Neuronal stem cell (in vitro differentiated cells): ENCODE measurements at places on chromosomes 6 and 20.

GRCh38 chr6:140346428-140346827, 972.0 kb upstream of the CITED2 start:
- peaks cover 3% of the 10 kb centered on the region for H3K4me1 ChIP-seq
- no peaks in the 10 kb centered on the region for H3K36me3 ChIP-seq
- H3K27ac ChIP-seq: no peak overlapping the region
- no peak for DNase-seq
- no peaks in the 10 kb centered on the region for H3K27me3 ChIP-seq

DNA sequence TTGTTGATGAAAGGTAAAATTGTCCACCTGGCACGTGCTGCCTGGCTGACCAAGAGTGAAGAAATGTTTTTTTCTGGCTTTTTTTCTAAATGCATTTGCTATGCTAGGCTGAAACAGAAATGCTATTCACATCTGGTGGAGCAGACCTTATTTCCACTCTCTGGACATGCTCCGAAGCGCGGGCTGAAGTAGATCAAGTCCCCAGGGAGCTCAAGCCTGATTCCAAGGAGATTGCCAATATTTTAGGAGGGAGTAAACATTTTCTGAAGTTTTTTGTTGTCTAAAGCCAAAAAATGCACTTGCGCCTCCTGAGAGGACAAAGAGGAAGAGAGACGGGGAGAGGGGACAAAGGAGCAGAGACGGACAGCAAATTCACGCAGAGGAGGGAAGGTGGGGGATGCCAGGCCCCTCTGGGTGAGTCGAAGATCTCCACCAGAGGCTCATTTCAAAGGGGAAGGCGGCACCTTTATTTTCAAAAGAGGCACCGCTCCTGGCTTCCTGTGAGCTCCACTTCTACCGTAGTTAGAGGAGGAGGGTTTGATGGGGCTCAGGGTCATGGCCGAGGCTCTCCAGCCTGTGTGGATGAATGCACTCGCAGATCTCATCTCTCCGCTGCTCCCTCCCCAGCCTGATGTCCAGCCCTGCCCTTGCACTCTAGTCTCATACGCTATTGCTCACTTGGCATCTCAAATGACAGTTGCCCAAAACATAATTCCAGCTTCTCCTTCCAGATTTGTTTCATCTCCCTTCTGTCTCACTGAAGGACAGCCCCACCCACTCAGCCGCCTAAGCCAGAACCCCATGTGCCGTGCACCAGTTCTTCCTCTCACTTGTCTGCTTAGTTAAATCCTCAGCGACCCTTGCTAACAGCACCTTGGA, 23.1 kb upstream of the SMOC2 start:
- H3K27ac ChIP-seq: no peak overlapping the region
- H3K4me1 ChIP-seq: peaks cover 3% of the 10 kb centered on the region
- no peaks in the 10 kb centered on the region for H3K27me3 ChIP-seq
- no peak for DNase-seq

DNA sequence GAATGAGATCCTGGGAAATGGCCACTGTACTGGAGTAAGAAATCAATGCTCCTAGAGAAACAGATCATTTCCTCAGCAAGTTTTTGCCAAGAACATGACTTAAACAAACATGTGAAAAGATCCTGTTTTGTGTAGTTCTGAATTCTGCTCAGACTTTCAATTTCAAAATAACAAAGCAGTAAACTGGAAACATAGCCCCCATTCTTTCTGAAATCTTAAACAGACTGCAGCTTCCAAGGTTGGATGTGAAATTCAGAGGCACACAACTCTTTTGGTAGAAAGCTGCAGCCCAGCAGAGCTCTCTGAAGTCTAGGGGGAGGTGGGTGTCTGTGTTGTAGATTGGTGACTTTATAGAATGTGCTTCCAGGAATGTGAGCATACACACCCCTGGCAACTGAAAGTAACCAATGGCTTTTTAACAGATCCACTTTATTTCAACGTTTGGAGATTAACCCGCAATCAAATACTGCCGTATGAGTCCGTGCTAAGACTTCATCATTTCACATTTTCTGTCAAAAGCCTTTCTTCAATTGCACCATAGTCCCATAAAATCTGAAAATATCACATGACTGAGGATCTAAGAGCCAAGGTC, 86.4 kb downstream of the ATXN1 start:
- DNase-seq: no peak
- no peak overlapping the region for H3K27ac ChIP-seq
- no peaks in the 10 kb centered on the region for H3K36me3 ChIP-seq
- H3K27me3 ChIP-seq: no peaks in the 10 kb centered on the region
- H3K4me3 ChIP-seq: no peak overlapping the region

GRCh38 chr20:1722513-1723050, 65.0 kb upstream of the SIRPG start:
- no peaks in the 10 kb centered on the region for H3K36me3 ChIP-seq
- H3K4me3 ChIP-seq: no peak overlapping the region
- H3K4me1 ChIP-seq: no peaks in the 10 kb centered on the region
- H3K27ac ChIP-seq: no peak overlapping the region
- peaks cover 8% of the 10 kb centered on the region for H3K27me3 ChIP-seq

DNA sequence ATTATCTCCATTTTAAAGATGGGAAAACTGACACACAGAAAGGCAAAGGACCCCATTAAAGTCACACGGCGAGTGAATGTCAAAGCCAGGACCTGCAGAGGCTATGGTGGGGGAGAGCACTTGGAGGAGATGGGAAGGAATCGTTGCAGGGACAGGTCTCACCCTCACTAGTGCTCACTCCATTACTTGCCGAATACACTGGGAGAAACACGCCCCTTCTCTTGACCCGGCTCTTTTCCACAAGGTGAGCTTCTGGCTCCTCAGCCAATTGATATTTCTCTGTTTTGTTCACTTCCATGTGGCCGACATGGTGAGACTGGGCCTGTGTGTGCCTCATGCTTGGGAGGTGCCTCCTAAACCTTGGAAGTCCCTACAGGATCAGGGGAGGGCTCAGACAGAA, 117.8 kb upstream of the KCNG1 start:
- no peaks in the 10 kb centered on the region for H3K4me1 ChIP-seq
- no peak overlapping the region for H3K4me3 ChIP-seq
- no peaks in the 10 kb centered on the region for H3K27me3 ChIP-seq

DNA sequence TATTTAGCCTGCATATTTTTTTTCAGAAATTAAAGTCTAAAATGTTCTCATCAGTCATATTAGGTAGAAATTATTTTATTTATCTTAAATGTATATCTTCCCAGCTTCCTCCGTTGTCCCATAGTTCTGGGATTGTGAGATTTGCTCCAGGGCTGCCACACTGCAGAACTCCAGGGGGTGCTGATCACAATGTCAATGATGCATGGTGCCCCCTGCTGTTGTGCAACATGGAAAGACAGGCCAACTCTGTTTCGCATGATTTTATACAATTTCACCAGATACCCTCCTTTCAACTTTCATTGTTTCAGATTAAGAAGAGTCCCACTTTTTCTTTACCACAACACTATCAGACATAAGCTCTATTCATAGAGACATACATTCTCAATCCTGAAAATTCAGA, 35.9 kb downstream of the ID4 start:
- no peak overlapping the region for H3K27ac ChIP-seq
- H3K36me3 ChIP-seq: no peaks in the 10 kb centered on the region
- DNase-seq: no peak
- no peaks in the 10 kb centered on the region for H3K27me3 ChIP-seq

DNA sequence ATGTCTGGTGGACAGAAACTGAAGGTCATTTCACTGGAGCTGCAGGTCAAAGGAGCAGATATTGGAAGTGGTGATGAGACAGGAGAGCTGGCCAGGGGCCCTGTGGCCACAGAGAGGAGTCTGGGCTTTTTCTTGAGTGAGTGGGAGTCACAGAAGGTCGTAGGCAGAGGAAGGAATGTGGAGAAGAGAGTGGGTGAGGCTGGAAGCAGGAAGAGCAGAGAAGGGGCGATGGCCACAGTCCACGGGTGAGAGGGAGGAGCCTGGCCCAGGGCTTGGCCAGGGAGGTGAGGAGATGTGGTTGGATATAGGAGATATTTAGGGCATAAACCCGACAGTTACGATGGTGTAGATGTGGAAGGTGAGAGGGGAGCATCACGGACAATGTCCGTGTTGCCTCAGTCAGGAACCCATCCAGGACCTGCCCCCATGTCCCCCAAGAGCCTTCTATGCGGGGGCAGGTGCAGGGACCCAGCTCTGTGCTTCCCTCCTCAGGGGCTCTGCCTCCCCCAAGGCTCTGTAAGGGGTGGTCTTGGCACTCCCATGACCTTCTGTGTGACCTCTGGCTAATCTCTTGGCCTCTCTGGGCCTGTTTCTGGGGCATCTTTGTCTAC, 150.5 kb upstream of the PTPN1 start:
- H3K4me1 ChIP-seq: no peaks in the 10 kb centered on the region
- H3K27me3 ChIP-seq: peaks cover 7% of the 10 kb centered on the region
- H3K4me3 ChIP-seq: peak overlapping the region; percentile 1
- no peak overlapping the region for H3K27ac ChIP-seq

DNA sequence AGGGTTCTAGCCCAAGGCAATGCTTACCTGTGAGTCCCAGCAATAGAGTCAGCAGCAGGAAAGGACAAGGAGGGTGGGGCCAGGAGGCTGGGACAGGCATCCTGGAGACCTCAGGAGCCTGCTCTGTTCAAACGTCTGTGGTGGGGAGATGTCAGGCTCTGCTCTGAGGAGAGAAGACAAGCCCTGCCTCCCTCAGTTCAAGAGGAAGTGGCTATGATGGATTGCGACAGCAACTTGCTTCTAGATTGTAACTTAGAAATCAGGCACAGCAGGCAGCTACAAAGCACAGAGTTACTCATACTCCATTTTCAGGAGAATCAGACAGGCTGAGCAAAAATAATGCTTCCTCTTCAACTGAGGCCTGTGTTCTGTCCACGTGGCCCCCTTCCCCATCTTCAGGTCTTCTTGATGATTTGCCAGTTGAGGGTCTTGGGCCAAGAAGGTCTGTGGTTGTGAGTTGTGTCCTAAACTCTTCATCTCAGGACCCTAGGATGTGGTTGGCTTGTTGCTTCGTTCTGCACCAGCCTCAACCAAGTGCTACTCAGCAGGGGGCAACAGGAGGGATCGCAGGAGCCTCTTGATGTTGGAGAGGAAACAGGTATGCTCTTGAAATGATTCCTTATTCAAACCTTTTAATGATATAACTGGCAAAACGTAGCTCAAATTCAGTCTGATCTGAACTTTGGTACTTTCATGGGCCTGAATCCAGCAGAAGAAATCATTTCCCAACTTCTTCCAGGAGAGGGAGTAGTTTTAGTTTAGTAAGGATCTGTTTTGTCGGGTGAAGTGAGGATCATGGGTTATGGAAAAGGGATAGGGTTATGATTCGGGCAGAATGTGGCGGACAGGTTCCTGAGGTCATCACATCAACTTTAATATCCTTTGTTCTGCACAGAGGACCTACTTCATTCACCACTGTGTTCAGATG, 31.0 kb downstream of the SIRPB1 start:
- no peak overlapping the region for H3K4me3 ChIP-seq
- no peak for DNase-seq
- H3K27ac ChIP-seq: no peak overlapping the region
- H3K4me1 ChIP-seq: no peaks in the 10 kb centered on the region

DNA sequence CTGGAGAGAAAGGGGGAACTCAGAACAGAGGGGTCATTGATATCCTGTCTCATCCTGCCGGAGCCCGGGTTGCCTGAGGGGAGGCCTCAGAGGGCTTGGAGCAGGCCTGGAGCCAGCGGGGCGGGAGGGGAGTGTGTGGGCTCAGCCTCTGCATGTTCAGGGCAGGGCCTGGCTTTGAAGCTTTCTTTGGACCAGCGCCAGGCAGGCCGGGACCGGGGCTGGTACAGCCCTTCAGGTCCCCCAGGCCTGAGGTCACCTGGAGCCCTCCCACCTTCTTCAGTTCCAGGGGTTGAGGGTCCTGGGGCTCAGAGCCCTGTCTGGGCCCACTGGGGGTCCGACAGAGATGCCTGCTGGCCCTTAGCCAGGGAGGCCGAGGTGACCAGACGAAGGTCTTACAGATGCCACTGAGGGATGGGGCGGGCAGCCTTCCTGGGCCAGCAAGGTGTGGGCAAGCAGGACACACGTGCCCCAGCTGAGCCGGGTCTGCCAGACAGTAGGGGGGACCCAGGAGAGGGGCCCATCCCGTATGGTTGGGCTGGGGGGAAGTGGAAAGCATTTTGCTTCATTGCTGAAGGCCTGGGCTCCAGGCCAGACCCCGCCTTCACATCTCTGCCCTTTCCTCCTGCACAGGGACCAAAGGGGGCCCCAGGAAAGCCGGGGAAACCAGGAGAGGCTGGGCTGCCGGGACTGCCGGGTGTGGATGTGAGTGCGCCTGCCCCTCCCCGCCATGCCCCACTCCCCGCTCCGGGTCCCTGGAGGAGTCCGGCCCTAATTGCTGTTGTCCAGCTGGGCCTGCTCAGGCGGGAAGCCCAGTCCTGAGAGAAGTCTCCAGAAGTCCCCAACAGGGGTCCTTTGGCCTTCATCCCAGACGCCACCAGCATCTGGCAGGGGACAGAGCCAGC, 2.0 kb downstream of the COL9A3 start:
- H3K27ac ChIP-seq: no peak overlapping the region
- H3K36me3 ChIP-seq: peaks cover 2% of the 10 kb centered on the region
- no peak overlapping the region for H3K4me3 ChIP-seq
- H3K4me1 ChIP-seq: peaks cover 40% of the 10 kb centered on the region

GRCh38 chr6:131779304-131779703, 28.5 kb upstream of the ENPP1 start:
- H3K27me3 ChIP-seq: no peaks in the 10 kb centered on the region
- no peaks in the 10 kb centered on the region for H3K4me1 ChIP-seq
- no peak for DNase-seq
- no peak overlapping the region for H3K4me3 ChIP-seq

DNA sequence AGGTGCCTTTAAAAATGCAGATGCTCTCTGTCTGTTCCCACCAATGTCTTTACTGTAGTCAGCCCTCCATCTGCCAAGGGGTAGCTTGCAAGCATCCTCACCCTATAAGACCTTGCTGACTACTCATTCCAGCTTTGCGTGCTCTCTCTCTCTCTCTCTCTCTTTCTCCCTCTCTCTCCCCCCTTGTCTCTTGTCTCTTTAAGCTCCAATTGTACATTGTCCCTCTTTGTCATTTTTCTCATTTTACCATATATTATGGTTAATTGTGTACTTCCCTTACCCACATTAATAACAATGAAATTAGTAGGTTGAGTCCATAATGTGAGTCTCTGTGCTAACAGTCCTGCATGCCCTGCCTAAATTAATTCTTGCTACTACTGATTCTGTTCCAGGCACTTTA, 350.2 kb upstream of the CDH4 start:
- H3K36me3 ChIP-seq: no peaks in the 10 kb centered on the region
- no peaks in the 10 kb centered on the region for H3K27me3 ChIP-seq
- no peaks in the 10 kb centered on the region for H3K4me1 ChIP-seq
- no peak for DNase-seq
- no peak overlapping the region for H3K27ac ChIP-seq

DNA sequence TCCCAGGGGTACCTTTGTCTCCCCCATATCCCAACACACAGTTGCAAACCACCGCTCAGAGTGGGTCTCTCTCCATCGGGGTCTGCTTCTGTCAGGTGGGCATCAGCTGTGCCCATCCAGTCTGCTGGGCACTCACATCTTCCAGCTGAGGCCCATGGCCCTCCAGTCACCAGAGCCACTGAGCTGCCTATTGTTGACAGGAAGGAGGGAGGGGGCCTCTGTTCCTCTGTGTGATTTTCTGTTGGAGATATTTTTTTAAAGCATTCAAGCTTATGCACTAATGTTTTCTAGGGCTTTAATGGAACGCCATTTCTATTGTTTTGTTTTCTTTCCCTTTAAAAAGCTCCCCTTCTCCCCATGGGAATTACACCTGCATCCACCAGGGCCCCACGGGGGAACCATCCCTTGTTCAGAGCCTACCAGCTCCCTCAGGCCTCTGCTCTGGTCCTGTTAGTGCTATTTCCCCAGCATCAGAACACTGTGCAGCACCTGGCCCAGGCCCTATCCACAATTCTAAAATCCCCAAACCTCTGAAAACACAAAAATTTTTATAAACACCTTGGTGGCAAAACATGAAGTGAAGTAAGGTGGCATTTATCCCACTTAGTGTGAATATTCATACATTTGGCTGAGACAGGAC, 326.2 kb downstream of the CD83 start:
- H3K27ac ChIP-seq: no peak overlapping the region
- no peaks in the 10 kb centered on the region for H3K36me3 ChIP-seq
- peaks cover 22% of the 10 kb centered on the region for H3K4me1 ChIP-seq
- peaks cover 25% of the 10 kb centered on the region for H3K27me3 ChIP-seq
- no peak for DNase-seq
